ENCODE measurements at places on chromosomes 12 and 14. TPM values are rescaled to one million over a fixed set of nuclear protein-coding genes. Genes with fewer than 3 reads are reported as not detected.

Gene SCN8A
- polyA plus RNA-seq = 1.3 TPM

Gene CYP46A1
- 5.7 TPM for polyA plus RNA-seq

Gene RNASE3
- 0.73 TPM for polyA plus RNA-seq

Gene NR4A1
- polyA plus RNA-seq = 12.8 TPM

Gene MYO1H
- 0.36 TPM for polyA plus RNA-seq

Gene ASCL1
- 2.1 TPM for polyA plus RNA-seq

Gene TAS2R9
- polyA plus RNA-seq = not detected

Gene SPIC
- not detected for polyA plus RNA-seq

Gene SLCO1B1
- not detected for polyA plus RNA-seq

Gene PGF
- 14.4 TPM for polyA plus RNA-seq

Gene CAPZA3
- 2.1 TPM for polyA plus RNA-seq

Gene CIROP
- 0.08 TPM for polyA plus RNA-seq

Gene ARL1
- 112 TPM for polyA plus RNA-seq

Gene SIVA1
- polyA plus RNA-seq = 85.7 TPM

Gene RARG
- 48.6 TPM for polyA plus RNA-seq

Gene KRT71
- not detected for polyA plus RNA-seq

Gene KRT2
- polyA plus RNA-seq = not detected

Measured in left lung (tissue), 14 donors.